ENCODE measurements at places on chromosomes 2 and 18.

DNA sequence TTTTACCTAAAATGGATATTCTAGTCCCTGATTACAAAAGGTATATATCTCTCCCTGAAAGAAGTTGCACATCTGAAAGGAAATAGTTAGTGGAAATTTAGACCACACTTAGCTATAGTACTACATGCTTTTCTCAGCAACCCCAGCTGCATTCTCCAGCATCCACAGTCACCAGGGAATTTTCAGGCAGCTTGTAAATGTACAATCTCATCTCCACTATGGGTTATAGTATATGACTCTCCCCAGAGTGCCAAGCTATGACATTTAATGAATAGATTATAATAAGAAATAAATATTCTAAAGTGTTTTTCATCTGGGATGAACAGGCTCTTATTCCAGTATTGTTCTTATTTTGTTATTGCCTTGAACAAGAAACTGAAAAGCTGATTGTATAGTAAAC, 197.6 kb upstream of the HNRNPA3 start:
- no peak for DNase-seq

DNA sequence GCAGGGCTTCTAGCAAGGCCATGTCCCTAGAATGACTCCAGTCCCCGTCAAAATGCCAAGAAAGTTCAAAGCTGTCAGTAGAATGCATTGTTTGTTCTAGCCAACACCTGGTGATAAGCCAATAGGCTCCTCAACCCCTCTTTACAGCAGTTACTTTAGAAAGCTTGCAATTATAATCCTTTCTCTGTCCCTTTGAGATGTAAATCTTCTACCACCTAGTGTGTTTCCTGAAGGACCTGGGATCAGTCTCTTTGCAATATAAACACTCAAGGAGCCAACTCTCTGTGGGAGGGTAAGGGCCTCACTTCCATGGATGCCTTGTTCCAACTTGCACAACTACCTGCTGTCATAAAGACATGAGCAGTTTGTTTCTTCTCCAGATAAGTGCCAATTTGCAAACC, 301.8 kb downstream of the NBAS start:
- no peak for DNase-seq

DNA sequence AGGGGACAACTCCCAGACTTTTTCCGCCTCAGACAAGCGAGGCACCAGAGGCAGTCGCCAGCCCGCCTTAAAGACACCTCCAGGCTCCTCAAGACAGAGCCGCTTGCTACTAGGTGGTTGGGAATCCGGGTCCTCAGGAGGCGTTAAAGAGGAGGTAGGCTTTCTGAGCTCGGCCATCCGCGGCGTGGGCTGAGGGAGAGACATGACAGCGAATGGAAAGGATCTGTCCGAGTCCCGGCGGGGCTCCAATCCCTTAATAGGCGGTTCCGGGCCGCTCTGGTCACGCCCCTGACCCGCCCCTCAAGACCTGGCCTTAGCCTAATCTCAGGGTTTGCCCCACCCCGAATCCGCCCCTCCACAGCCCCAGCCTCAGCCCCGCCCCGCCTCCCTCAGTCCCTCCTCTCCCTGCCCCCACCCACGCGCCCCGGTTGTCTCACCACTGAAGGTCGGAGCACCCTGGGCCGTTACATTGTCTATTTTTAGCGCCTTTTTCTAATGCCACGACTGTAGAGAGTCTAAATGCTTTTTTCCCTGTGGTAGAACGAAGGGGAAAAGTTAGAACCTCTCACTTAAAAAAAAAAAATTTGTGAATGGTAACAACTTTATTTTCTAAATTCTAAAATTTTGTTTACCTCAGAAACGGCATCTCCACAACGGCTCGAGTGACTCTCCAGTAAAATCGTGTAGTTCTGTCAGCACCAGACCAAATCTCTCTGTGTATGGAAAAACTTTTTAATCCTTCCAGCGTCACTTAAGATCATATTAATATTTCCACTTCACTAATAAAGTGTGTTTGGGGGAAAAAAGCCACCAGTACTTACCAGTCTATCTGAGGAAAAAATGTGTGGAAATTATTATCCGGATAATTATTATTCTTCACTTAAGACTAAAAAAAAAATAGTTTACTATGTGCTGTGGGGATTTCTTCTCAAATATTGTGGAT, at the start of gene RAD51AP2:
TSS of gene RAD51AP2 (minus strand) at position 229 of the 943 bp plus-strand sequence. CDS start at position 204, 25 bp downstream.
- peak; percentile 42 for DNase-seq

DNA sequence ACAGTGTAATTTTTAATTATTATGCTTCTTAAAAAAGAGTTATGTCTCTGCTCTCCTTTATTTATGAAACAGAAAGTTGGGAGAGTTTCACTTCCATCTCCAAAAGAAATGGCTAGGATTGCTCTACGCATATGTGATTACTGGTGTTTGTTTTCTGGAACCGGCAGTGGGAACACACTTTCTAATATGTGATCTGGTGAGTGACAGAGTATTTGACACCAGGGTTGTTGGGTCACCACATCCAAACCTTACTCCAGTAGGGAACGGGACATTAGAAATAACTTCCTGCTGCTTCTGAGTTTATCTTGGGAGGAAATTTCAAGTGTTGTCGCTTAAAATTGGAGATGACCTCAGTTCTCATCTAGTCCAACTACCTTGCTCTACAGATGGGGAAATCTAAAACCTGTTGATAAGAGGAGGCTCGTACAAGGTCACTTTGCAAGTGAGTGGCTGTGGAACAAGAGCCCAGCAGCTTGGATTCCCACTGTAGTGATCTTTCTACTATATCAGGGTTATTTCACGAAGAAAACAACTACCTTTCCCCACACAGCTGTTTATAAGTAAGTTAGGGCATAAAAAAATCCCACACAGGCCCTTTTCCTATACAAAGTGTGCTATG, 108.5 kb downstream of the TTC32 start:
- DNase-seq: no peak

DNA sequence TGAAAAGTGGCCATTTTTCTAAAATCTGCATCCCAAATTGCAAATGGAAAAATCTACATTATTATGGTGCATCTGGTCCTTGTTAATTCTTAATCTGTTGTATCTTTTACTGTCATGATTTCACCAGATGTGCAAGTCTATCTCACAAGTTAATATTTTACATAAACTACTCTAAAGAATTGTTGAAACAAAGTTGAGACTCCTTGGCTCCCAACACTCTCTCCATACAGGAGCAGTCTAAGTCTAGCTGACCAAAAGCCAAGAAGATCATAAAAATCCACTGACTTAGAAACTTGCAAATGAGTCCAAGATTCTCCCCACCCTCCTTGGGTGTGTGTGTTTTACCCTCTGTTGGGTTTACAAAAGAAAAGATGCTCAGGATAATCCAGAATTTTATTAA, 85.1 kb downstream of the NCKAP5 start:
- no peak for DNase-seq

DNA sequence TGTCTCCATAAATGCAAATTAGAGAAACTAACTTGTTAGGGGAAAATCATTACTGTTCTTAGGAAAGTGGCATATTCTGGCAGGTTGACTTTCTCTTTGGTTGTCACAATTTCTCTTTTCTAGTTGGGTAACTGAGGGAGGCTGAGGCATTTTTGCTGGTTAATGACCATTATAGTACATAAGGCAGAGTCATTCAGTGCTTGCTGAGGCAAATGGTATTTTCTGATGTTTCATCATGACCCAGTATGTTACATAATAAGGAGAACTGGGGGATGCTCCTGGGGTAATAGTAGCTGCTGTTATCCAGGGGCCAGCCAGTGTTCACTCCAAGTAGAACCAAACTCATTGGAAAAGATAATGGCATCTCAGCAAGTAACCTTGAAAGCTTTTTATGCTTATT, 62.3 kb downstream of the ITGA6 start:
- no peak for DNase-seq

GRCh38 chr2:169189132-169189531, 119.8 kb downstream of the DHRS9 start:
- DNase-seq: no peak

DNA sequence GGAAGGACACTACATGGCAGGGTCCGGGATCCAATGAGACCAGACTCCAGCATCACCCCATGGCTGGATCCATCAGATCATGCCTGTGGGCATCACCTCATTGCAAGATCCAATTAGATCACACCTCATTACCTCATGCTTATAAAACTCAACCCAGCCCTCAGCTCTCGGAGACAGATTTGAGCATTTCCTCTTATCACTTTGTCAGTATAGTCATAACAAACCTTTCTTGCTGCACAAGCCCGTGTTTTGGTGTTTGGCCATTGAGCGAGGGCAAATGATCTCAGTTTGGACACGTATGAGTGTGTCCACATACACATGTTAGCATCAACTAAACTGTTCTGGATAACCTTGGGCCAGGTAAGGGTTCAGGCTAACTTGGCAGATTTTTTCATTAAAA, 58.8 kb downstream of the CCDC195 start:
- DNase-seq: no peak

DNA sequence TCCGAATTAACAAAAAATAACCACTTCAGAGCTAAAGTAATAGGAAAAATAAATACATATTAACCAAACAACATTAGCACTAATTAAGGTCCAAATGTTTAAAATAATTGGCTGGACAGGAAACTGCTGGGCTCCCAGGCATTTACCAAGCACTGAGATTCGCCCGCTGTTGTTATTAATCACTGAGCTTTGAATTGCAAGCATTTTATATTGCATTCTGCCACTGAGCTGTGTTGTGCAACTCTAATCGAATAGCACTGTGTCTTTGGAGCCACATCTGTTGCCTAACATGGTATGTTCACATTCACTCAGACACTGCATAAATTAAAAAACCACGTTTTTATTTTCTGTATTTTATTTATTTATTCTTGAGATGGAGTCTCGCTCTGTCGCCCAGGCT, 88.9 kb downstream of the SOWAHC start:
- no peak for DNase-seq

DNA sequence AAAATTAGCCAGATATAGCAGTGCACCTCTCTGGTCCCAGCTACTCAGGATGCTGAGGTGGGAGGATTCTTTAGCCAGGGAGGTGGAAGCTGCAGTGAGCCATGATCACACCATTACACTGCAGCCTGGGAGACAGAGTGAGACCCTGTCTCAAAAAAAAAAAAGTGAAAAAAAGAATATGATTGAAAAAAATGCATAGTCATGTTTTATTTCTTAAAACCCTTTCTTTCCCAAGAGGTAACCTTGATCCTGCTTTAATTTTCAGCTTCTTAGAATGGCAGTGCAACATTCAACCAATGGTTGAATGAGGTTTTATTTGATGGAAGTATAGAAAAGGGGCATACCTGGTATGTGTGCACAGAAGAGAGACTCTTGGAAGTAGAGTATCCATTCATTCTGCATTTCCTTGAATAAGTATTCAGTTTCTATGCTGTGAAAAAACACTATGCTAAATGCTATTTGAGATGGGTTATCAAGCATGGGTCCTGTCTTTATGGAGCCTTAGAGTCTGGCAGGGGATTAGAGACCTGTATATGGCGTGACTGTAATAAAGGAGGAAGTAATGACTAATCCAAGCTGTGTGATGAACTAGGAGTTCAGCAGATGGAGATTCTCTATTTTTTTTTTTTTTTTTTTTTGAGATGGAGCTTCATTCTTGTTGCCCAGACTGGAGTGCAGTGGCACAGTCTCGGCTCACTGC, 146.3 kb downstream of the WDSUB1 start:
- DNase-seq: no peak

- DNase-seq: no peak
These were observed 24.4 kb upstream of the ACTG2 start for GRCh38 chr2:73868204-73868978.

GRCh38 chr2:19911808-19912509, 10.2 kb upstream of the TTC32 start:
- no peak for DNase-seq

GRCh38 chr18:49023938-49024803, 73.4 kb upstream of the SMAD7 start:
- no peak for DNase-seq

GRCh38 chr18:31658670-31659575, 25.5 kb downstream of the B4GALT6 start:
- DNase-seq: no peak

DNA sequence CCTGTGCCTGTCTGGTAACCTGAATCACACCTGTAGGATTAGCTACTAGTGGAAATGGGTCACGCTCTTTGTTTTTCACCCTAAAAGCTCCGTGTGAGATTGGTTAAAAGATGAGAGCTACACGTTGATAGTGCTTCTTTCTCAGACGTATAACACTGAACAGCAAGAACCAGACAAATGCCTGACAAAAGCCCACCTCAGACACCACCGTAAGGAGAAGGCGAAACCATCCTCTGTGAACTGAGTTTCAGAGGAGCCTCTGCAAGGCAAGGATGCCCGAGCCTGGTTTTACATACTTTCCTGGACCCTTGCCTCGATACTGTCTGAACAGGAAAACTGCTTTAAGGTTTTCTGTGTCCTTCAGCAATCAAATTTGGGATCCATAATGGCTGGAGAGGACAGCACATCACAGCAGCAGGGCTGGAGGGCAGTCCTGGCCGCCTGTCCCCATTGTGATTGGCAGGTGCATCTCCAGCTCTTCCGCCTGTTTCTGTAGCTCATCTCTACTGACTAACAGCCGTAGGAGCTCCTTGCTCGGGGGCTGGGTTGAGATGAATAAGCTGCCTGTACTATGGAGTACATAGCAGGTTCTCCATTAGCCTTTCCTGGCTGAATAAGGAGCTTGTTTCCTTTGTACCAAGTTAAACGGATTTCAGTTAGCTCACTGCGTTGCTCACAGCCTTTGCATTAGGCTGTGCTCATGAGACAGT, 155.5 kb downstream of the MYT1L start:
- DNase-seq: no peak

DNA sequence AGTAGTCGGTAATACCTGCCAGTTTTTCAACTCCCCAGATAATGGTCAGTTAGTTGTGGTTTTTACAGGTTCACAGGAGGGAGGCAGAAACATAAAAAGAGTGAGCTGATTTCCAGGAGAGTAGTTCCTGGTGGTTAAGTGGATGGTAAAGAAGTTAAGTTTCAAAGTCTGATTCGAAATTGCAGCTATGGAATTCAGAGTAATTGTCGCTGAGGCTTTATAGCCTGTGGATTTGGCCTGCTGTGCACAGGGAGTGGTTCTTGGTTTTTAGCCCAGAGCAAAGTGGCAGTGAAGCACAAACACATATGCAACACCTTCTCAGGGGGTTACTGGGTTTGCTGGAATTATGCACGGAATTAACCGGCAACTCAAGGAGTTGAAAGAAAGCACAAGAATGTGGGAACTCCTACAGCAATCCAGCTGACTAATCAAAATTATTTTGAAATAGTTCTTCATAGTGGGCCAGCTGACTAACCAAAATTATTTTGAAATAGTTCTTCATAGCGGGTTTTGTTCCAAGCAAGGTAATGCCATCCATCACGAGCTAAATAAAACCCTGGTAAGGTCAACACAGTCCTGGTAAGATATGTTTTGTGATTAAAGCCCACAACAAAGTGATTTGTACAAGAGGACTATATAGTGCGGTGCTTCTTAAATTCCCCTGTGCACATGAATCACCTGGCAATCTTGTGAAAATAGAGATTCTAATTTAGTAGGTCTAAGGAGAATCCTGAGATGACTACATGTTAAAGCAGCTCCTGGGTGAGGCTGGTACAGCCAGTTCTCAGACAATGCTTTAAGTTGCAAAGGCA, 94.4 kb downstream of the SGPP2 start:
- no peak for DNase-seq

GRCh38 chr2:74588664-74589063, 34.1 kb downstream of the DOK1 start:
- DNase-seq: no peak
